Activated naive CD4-positive, alpha-beta T cell (primary cell): ENCODE measurements at places on chromosomes 12 and 14.

- DNase-seq = no peak
These were observed 6.3 kb upstream of the MLXIP start for GRCh38 chr12:122072031-122072970.

GRCh38 chr12:124675881-124676713, 108.7 kb upstream of the NCOR2 start:
- DNase-seq = no peak

DNA sequence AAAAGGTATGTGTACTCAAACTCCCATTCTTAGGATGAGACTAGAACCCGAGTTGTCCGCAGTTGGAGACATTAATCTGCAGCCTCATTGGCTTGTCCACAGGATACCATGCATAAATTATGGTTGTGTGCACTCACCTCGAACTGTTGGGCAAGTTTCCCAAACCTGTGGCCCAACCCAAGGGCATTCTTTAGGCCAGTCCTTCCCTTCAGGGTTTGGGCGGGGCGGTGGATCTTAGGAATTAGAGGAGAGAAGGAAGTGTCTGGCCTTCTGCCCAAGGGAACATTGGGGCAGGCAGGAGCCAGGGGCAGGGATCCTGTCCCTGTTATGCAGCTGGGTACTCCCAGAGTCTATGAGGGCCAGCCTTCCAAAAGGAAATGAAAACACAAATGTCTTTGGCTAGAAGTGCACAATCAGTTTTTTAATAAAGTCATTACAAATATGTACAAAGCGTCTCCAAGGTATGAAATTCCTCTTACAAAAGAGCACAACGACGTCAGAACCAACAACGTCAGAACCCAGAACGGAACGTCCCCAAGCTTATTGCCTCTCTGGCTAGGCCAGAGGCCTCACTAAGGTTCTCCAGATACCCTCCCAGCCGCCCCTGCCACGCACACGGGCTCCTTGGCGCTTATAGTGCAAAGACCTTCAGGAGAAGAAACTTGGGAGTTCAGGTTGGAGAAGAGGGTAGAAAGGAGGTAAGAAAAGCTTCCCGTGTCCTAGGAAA, 25.3 kb downstream of the HRK start:
- DNase-seq = no peak

DNA sequence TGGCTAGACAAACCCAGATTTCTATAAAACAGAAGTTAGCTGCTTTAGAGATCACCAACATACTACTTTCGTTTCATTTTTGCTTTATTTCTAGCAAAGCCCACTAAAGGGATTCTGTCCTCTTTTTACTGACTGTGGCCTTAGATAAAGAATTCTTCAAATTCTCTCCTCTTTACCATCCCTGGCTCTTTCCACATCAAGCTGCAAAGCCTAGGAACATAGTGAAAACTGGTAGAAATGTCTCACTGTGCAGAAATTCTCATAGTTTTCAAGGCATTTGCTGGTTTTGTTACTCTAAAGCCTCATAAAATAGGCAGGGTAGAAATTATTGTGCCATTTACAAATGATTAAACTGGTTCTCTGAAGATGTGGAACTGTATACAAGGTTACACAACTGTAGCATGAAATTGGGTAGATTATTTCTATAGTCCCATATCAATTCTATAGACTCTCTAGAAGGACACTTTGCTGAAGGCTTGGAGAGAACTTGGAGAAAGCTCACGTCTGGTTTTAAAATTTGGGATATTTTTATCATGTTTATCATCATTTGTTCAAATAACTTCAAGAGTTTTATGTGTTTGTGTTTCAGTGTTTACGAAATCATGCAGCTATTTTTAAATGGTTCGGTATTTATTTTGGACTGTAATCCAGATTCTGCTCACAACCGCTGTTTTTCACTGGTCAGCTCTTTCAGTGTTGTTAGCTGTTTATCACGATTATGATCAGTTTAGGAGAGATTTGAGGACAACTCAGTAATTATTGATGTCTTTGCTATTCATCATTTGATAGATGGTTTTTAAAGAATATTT, 36.7 kb upstream of the CSRP2 start:
- DNase-seq = no peak

- DNase-seq = no peak
These were observed 43.2 kb downstream of the APPL2 start for GRCh38 chr12:105192624-105193225.

DNA sequence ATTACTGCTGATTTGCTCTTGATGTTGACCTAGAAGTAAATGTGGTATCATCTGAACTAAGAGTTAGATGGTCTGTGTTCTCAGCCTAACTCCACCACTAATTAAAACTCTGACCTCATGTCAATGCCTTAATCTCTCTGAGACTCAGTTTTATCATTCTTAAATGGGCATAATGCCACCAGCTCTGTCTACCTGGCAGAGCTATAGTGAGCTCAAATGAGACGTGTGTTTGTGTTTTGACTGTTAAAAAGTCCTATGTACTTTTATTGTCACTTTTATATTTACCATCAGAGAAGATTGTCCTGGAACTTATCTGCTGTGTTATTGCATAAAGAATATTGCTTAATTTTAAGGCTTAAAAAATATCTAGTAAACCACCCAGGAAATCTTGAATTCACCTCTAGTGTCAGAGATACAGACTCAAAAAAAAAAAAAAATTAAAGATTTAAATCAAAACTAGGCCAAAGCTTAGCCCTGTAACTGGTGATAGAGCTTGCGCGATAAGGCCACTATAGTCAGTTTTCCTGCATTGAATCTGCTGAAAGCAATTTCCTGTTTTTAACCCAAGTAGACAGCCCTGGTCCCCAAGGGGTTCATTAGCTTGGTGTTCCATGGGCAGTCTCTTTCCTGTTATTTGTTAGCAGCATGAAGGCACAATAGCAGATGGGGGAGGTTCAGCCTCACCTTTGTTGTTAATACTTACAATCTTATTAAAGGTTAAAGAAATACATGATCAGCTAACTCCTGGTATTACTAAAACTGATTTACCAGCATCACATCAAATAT, 261.8 kb downstream of the ATP23 start:
- no peak for DNase-seq

DNA sequence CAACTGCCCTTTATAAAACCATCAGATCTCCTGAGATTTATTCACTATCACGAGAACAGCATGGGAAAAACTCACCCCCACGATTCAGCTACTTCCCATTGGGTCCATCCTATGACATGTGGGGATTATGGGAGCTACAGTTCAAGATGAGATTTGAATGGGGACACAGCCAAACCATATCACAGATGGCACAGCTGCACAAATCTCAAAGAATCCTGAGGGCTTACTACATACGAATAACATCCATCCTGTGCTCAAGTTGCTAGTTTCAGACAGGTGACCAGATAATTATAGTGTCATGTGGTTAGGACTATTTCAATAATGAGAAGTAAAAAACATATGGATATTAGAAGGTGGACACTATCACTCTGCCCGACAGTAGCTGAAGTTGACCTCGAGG, 211.2 kb downstream of the NUAK1 start:
- DNase-seq = no peak

DNA sequence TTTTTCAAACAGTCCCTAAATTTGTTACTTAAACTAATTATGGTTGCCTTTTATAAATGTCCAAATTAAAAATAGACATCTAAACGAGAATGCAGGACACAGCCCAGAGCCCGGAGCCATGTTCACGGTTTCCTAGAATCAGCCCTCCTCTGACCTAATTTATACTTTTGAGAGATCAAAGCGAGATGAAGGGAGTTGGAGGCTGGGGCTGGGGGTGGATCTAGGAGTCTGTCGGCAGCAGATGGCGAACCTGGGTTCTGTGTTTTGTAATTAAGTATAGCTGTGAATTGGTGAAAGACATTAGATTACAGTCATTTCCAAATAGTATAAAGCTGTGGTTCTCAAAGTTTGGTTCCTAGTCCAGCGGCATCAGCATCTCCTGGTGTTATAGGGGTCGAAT, 210.1 kb downstream of the SLC41A2 start:
- DNase-seq = no peak

GRCh38 chr12:68331500-68331868, 678 bp downstream of the MDM1 start:
- DNase-seq = no peak

GRCh38 chr14:91417120-91417982, at the start of gene CCDC88C:
Gene CCDC88C (minus strand): TSS chr14:91417820. CDS start chr14:91417690, 130 bp downstream.
- DNase-seq = peak; percentile 53

GRCh38 chr14:56759633-56760032, 50.6 kb downstream of the OTX2 start:
- no peak for DNase-seq

DNA sequence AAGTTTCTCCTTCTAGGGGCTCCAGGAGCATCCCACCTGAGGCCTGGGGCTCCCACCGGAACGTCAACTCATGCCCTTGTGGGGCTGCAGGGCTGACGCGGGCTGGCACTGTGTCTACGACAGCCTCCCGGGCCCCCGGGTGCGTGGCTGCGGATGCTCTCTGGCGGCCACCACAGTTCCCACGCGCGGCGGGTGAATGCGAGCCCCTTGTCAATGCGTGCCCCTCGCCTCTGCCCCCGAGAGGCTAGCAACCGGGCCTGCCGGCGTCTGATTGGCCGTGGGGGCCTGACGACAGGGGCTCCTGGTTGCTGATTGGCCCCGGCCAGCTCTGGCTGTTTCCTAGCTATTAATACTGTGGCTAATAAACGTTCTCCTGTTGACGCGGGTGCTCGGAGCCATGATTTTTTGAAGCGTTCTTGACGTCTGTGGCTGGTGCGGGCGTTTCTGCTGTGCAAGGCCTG, 1.8 kb upstream of the MEG3 start:
- DNase-seq = no peak

- DNase-seq = no peak
These were observed 10.2 kb downstream of the RAPGEF3 start for GRCh38 chr12:47748507-47748828.

DNA sequence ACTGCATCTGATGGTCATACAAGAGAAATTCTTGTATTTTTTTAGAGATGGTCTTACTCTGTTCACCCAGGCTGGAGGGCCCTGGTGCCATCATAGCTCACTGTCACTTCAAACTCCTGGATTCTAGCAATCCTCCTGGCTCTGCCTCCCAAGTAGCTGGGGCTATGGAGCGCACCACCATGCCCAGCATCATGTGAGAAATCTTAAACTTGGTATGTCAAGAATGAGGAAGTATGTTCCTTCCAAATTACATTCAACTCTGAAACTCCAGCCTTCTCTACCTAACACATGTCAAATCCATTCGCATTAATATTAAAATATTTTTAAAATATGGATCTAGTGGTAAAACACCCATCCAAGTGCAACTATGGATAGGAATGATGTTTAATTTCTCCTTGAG, 27.5 kb upstream of the CDKN3 start:
- no peak for DNase-seq

GRCh38 chr14:74917646-74918081, 5.4 kb downstream of the RPS6KL1 start:
- DNase-seq = no peak

- DNase-seq = no peak
These were observed 183.1 kb downstream of the KLHL28 start for GRCh38 chr14:44778604-44779003.

- no peak for DNase-seq
These were observed 60.0 kb upstream of the CCDC91 start for GRCh38 chr12:28130234-28130624.

DNA sequence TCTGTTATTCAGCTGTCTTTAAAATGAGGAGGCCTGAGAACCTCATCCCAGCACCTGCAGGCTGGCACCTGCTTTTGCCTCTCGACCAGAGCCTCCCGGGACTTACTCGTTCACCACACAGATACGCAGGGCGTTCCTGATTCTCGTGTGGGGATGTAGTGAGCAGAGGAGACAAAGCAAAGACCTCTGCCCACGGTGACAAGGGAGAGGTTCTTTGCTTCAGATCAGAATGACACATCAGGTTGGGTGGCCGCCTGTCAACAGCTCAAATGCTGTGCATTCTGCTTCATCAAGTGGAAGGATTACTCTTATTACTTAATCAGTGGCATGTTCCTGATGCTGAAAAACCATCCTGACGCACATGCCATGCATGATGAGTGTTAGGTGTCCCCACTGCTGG, 24.4 kb downstream of the DEGS2 start:
- DNase-seq = no peak
